Aorta (tissue), 5 donors: ENCODE measurements at places on chromosomes 7 and 10. TPM values are rescaled to one million over a fixed set of nuclear protein-coding genes. Genes with fewer than 3 reads are reported as not detected.

DNA sequence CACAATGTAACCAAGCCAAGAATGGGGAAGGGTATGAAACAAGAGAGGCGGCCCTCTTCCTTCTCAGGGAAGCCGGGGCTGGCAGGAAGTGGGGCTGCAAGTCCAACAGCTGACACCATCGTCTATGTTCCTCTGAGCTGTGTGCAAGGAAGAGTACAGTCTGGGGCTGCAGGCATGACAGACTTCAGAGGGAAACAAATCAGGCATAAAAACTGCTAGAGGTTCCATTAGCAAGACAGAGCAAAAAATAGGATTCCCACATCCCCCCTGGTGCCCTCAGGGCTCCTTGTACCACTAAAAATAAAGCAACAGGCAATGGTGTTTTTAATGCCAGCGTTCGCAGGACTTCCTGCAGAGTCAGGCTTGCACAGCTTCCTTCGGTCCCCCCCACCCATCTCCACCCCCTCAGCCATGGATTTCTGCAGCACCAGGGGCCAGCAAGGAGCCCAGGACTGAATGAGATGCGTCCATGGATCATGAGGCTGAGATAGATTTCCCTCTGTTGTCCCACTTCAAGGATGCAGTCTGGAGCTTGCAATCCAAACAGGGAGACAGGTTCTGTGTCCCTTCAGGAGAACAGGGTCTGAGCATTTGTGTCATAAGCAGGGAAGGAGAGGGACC lies 34.6 kb downstream of the KCNMA1 start:
- H3K4me3 ChIP-seq, result no peak overlapping the region
- no peak overlapping the region for H3K27ac ChIP-seq
- DNase-seq, result no peak
- H3K36me3 ChIP-seq, result no peaks in the 10 kb centered on the region
- no peaks in the 10 kb centered on the region for H3K27me3 ChIP-seq

HOXA10 gene
- 11.2 TPM for total RNA-seq

- H3K4me3 ChIP-seq, result no peak overlapping the region
- no peaks in the 10 kb centered on the region for H3K36me3 ChIP-seq
- no peak overlapping the region for H3K27ac ChIP-seq
- no peaks in the 10 kb centered on the region for H3K27me3 ChIP-seq
- DNase-seq, result no peak
These were observed 34.3 kb downstream of the SNX8 start for GRCh38 chr7:2279896-2280295.

TMEM213 gene
- not detected for total RNA-seq

- H3K36me3 ChIP-seq, result no peaks in the 10 kb centered on the region
- H3K27me3 ChIP-seq, result no peaks in the 10 kb centered on the region
- no peak overlapping the region for H3K4me3 ChIP-seq
- H3K4me1 ChIP-seq, result no peaks in the 10 kb centered on the region
- peak; percentile 78 for DNase-seq
- H3K27ac ChIP-seq, result no peak overlapping the region
These were observed 140.7 kb downstream of the RGS10 start for GRCh38 chr10:119401671-119402395.

DNA sequence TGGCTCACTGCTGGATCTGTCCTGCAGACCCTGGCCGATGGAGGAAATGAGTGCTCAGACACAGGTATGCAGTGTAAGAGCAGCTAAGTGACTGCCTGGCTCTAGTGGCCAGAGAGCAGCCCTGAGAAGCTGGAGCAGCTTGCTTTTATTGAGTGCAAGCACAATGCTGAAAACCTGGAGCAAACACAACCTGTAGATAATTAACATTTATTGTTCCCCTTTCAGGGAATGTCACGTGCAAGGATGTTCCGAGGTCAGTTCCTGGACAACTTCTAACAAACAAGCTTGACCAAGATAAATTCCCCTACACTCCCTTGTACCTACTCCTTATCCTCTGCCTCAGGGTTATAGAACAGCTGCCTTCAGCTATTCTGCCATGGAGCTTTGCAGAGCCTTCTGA lies 31.3 kb downstream of the DDC start:
- H3K36me3 ChIP-seq, result no peaks in the 10 kb centered on the region
- H3K27ac ChIP-seq, result no peak overlapping the region
- no peak overlapping the region for H3K4me3 ChIP-seq
- no peaks in the 10 kb centered on the region for H3K27me3 ChIP-seq

GRCh38 chr10:104907521-104907920 lies 266.4 kb downstream of the SORCS3 start:
- no peaks in the 10 kb centered on the region for H3K4me1 ChIP-seq
- no peak overlapping the region for H3K4me3 ChIP-seq
- H3K27me3 ChIP-seq, result no peaks in the 10 kb centered on the region
- no peaks in the 10 kb centered on the region for H3K36me3 ChIP-seq
- no peak overlapping the region for H3K27ac ChIP-seq

NME8 gene
- 2.0 TPM for total RNA-seq

- H3K4me3 ChIP-seq, result no peak overlapping the region
- no peaks in the 10 kb centered on the region for H3K27me3 ChIP-seq
- H3K4me1 ChIP-seq, result no peaks in the 10 kb centered on the region
- H3K27ac ChIP-seq, result no peak overlapping the region
- DNase-seq, result no peak
- no peaks in the 10 kb centered on the region for H3K36me3 ChIP-seq
These were observed 19.4 kb upstream of the RALA start for GRCh38 chr7:39603924-39604323.

CTAGE15 gene
- total RNA-seq, result 0.99 TPM

DNA sequence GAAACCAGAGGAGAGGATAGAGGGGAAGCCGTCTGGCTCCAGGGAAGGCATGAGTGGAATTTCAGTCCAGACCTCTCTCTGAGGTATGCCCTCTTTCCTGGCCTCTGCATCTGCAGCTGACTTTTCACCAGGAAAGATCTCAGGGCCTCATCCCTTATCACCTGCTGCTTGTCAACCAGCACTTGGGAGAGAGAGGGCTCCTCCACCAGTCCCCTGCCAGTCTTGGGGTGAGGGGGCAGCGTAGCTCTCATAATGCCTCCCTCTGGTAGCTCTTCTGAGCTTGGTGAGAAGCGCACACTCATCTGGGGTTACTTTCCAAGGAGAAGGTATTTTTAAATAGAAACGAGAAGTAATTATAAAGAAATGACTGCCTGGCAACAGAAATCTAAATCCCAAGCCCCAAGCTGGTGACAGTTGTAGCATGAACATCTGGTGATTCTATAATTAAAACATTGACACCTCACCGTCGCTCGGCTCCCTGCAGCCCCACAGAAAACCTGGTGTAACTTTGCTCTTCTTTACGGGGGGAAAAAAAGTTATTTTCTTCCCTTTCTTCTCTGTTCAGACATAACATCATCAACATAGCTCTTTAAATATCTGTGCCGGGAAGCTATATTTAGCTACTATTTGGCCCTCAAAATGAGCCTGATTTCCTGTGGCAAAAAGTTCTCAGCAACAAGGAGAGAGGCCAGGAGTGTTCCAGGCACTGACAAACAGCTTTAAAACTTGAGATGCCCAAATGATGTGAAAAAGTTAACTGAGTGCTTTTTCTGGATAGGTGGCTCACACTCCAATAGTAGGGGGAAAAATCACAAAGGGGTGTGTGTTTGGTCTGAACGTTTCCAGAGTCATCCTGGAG lies 26.9 kb downstream of the HIP1 start:
- H3K27ac ChIP-seq, result peak overlapping the region; percentile 94
- DNase-seq, result peak; percentile 55
- no peaks in the 10 kb centered on the region for H3K36me3 ChIP-seq

- H3K36me3 ChIP-seq, result peaks cover 1% of the 10 kb centered on the region
- H3K4me3 ChIP-seq, result no peak overlapping the region
- peaks cover 6% of the 10 kb centered on the region for H3K4me1 ChIP-seq
These were observed 48.3 kb downstream of the NOD1 start for GRCh38 chr7:30430276-30430675.

DNA sequence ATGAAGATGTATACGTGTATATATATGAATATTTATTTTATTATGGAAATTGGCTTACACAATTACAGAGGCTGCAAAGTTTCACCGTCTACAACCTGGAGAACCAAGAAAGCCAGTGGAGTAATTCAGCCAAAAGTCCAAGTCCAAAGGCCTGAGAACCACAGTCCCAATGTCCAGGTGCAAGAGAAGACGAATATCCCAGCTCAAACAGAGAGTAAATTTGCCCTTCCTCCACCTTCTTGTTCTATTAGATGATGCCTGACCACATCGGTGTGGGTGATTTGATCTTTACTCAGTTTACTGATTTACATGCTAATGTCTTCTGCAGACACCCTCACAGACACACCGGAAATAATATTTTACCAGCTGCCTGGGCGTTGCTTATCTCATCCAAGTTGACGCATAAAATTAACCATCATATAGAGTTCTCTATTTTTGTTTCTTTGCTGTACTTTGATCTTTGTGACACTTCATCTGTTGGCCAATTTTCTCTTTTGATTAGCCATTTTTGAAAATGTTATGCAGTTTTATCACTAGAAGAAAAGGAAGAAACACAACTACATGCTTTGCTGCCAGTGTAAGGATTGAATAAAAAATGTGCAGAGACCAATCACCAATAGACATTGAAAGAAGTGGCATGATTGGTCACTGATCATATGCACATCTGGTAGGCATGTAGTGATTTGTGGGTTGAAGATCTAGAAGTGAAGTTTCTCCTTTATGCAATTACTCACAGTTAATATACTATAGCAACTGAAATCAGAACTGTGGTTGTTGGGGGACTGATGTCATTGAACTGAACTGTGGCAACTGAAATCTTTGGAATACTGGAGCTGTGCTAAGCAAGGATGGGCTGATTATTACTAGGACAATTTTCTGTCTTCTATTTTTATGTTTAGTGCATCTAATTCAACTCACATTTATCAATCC lies 68.5 kb downstream of the EPDR1 start:
- H3K4me3 ChIP-seq, result no peak overlapping the region
- no peaks in the 10 kb centered on the region for H3K4me1 ChIP-seq
- DNase-seq, result no peak
- H3K36me3 ChIP-seq, result no peaks in the 10 kb centered on the region

DNA sequence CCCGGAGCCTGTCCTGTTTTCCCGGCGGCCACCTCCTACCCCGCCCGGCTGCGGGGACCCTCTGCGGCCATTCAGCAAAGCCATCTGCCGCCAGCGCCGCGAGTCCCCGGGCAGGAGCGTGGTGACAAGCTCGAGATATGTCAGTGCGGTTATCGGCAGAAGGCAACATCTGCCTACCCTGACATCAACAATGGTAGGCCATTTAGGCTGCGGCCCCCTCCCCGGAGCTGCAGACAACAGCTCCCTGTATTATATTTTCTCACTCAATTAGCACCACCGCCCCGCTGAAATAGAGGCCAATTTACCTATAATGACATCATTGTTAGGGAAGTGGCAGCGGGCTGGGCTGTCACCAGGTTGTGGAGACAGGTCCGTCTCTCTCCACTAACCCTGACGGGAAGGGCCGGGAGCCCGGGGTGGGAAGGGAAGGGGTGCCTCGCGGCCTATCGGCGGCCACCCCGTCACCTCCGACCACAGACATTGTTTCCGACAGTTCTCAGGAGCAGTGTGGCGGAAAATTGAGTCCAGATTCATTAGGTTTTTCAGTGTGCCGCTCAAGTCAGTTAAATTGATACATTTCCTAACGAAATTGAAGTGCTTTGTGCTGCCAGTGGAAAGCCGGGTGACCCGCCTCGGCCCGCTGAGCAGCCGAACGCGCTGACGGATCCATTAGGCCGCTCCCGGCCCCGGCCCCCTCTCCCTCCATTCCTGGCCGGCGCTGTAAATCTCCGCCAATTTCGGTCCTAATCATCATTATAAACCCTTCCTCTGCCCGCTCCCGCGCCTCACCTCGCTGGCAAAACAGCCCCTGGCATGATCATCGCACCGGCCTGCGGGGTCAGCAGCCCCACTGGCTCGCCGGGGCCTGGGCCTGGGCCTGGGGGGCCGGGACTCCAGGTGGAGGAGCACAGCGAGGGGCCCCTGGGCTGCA lies 43.0 kb downstream of the UNCX start:
- H3K4me3 ChIP-seq, result no peak overlapping the region
- H3K4me1 ChIP-seq, result no peaks in the 10 kb centered on the region
- H3K27me3 ChIP-seq, result no peaks in the 10 kb centered on the region
- H3K27ac ChIP-seq, result no peak overlapping the region
- H3K36me3 ChIP-seq, result no peaks in the 10 kb centered on the region

METTL27 gene
- total RNA-seq, result 7.4 TPM

PNLIP gene
- 2.3 TPM for total RNA-seq

EPO gene
- total RNA-seq, result not detected

- no peaks in the 10 kb centered on the region for H3K4me1 ChIP-seq
- no peak overlapping the region for H3K27ac ChIP-seq
- no peak overlapping the region for H3K4me3 ChIP-seq
- DNase-seq, result no peak
- H3K36me3 ChIP-seq, result no peaks in the 10 kb centered on the region
These were observed 131.6 kb upstream of the AHR start for GRCh38 chr7:17166824-17167379.

DNA sequence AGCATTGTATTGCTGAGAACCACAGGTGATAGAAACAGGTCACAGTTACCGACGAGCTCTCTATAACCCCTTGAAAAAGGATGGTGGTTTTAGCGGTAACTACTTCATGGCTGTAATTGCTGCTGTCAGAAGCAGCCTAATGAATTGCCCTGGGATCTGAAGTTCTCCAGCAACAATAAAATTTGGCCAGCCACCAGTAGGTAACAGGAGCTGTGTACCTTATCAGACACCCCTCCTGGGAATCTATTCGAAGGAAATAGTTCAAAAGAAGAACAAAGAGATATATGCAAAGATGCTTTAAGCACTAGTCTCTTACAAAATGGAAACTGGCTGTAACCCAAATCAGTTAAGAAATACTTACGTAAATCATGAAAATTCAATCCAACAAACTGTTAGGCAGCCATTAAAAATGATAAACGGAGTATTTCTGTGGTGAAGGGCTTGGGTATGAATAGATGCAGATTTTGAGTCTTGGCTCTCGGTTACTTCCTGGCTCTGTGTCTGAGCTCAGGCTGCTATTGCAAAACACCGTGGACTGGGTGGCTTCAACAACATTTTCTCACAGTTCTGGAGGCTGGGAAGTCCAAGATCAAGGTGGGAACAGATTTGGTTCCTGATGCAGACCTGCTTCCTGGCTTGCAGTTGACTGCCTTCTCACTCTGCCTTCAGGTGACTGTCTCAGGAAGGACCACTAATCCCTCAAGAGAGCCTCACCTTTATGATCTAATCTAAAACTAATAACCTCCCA lies 1.6 kb downstream of the MSRB2 start:
- no peak for DNase-seq
- H3K36me3 ChIP-seq, result no peaks in the 10 kb centered on the region
- H3K4me1 ChIP-seq, result no peaks in the 10 kb centered on the region
- H3K27ac ChIP-seq, result peak overlapping the region; percentile 49
- no peaks in the 10 kb centered on the region for H3K27me3 ChIP-seq

TUBAL3 gene
- not detected for total RNA-seq

DNA sequence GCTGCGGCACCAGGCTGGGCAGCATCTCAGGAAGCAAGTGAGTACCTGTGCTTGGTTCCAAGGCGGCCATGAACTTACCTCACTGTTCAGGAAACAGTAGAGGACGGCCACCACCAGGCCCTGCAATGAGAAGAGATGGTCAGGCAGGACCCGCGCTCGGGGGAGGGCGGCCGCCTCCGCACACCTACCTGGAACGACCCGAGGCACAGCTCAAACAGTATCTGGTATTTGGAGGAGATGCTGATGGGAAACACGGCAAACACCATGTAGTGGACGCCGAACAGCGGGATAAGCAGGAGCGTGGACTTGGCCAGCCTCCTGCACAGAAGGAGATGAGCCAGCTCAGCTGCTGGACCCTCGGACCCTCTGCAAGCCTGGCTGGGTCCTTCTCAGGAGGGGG lies 112.9 kb downstream of the VIPR2 start:
- no peak overlapping the region for H3K4me3 ChIP-seq
- peak overlapping the region; percentile 18 for H3K27ac ChIP-seq
- H3K27me3 ChIP-seq, result no peaks in the 10 kb centered on the region
- no peaks in the 10 kb centered on the region for H3K36me3 ChIP-seq

GRCh38 chr10:17669185-17669872 lies 25.4 kb downstream of the STAM start:
- no peaks in the 10 kb centered on the region for H3K4me1 ChIP-seq
- H3K4me3 ChIP-seq, result no peak overlapping the region
- no peaks in the 10 kb centered on the region for H3K36me3 ChIP-seq
- no peaks in the 10 kb centered on the region for H3K27me3 ChIP-seq

CARD11 gene
- 1.9 TPM for total RNA-seq

OAT gene
- total RNA-seq, result 105 TPM
